Nucleus accumbens (tissue), 56 donors: ENCODE measurements at places on chromosomes 3 and 15.

GRCh38 chr3:44995142-44995770 is 19.2 kb downstream of the EXOSC7 start:
- DNase-seq = no peak

- DNase-seq = no peak
Measured at GRCh38 chr15:61381501-61381900, 152.4 kb upstream of the RORA start.

GRCh38 chr3:88002448-88002847 is 56.4 kb downstream of the CGGBP1 start:
- DNase-seq = no peak

- DNase-seq = no peak
Measured at GRCh38 chr3:149670742-149671492, 13.1 kb upstream of the WWTR1 start.

DNA sequence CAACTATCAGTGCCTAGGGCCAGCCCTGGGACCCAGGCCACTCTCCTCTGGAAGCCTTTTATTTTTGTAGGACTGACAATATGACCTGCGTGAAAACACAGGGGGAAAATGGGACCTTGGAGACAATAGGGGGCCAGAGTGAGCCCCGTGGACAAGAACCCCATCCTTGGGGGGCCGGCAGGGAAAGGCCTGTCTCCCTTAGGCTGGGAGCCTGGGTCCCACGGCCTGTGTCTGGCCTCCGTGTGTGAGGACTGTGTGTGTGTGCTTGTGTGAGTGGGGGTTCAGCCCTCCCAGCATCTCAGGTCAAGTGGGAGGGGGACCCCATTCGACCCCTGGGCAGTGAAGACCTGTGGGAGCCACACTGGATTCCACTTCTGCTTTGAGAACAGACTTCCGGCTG is 53.3 kb downstream of the EXOG start:
- no peak for DNase-seq

DNA sequence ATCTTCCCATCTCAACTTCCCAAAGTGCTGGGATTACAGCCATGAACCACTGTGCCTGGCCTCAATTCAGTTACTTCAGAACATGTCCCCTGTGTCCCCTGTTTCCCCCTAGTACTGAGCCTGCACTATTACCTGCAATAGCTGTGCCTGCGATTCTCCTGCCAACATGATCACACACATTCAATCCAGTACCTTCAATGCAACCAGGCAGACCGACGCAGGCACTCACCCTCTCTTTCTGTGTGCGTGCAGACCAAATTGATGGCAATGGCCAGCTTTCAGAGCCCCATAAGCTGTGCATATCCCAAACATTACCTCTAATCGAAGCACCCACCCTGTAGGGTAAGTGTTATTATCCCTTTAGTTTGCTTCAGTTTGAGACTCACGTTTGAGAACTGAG is 73.0 kb upstream of the EPHB3 start:
- no peak for DNase-seq
